ENCODE measurements at places on chromosomes 7 and 10. TPM values are rescaled to one million over a fixed set of nuclear protein-coding genes. Genes with fewer than 3 reads are reported as not detected.

DNA sequence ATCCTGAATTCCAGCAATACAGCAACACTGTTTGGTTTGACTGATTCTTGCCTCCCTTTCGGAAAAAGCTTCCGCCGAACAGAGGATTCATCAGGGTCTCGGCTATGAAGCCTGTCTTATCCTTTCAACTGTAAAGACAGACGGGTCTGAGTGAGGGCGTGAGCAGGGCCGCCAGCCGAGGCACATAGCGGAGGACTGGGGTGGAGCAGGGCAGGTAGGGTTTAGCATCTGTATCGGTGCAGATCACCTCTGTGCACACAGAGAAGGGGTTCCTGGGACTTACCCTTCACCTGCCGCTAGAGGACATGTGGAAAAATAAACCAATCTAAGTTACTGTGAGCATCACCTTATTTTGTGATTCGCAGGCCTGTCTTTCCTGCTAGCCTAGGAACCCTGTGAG is 656.9 kb upstream of the FOXK1 start:
- no peak for DNase-seq

DNA sequence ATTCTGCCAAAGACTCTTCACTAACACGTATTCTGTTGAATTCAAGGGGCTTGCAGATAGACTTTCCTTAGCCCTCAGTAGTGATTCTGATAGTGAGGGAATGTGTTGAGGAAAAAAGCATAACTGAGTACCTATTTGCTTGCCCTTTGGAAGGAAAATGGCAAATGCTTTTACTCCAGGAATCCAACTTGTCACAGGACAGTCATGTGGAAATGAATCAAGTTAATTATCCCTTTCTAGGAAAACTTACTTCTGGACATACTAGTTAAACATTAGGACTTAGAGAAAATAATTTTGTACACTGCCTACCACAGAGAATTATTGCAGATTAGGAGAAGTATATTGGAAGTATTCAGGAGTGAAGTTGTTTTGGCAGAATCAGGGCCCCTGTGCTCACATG is 148.9 kb upstream of the SLC13A1 start:
- no peak for DNase-seq

GRCh38 chr10:66958466-66958865 is 32.6 kb downstream of the LRRTM3 start:
- DNase-seq, result no peak

DNA sequence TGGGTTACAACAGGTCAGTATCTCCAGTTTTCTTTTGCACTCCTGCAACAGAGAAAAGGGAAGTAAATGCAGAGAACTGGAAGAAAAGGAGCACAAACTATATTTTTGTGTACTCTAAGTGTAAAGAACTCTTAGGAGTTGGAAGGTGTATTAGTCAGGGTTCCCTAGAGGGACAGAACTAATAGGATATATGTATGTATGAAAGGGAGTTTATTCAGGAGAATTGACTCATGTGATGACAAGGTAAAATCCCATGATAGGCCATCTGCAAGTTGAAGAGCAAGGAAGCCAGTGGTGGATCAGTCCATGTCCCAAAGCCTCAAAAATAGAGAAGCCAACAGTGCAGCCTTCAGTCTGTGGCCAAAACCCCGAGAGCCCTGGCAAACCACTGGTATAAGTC is 22.6 kb upstream of the RAB18 start:
- no peak for DNase-seq

GRCh38 chr10:78366663-78367411 is 333.2 kb downstream of the RPS24 start:
- DNase-seq, result no peak

- DNase-seq, result no peak
These were observed 56.8 kb downstream of the AUTS2 start for GRCh38 chr7:69654849-69655707.

TEX36 gene
- total RNA-seq, result not detected

DNA sequence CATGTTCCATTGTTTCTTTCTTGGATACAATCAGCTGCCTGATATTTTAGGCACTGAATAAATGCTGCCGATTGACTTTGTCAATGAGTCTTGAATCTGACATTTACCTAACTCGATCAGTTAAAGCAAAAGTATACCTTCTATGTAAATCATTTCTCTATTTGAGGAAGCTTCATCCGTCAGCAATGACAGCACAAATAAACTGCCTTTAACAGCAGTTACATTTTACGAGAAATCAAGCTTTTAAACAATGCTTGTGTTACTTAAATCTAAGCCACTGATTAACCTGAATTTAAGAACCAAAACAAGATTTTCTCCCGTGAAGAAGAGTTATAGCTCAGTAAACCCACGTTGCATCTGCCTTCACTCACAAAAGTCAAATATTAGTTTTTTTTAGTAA is 71.3 kb downstream of the CUL1 start:
- DNase-seq, result no peak

- DNase-seq, result no peak
These were observed 438.0 kb upstream of the MGMT start for GRCh38 chr10:129029051-129029450.

DNA sequence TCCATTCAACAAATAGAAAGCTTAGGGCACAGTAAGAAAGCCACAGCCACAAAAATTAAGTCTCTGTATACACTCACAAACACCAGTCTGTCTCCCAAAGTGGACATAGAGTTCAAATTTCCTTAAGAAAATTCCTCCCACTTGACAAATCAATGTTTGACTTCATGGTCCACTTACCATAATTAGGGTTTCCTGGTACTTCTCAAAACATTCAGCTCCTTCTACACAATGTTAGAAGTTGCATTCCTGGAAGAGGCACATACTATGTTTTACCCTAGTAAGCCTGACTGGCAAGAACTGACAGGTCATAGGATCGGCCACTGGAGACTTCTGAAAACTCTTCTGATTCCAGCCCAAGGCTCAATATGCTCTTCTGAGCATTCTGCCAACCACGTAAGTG is 70.5 kb downstream of the CPXM2 start:
- no peak for DNase-seq

DNA sequence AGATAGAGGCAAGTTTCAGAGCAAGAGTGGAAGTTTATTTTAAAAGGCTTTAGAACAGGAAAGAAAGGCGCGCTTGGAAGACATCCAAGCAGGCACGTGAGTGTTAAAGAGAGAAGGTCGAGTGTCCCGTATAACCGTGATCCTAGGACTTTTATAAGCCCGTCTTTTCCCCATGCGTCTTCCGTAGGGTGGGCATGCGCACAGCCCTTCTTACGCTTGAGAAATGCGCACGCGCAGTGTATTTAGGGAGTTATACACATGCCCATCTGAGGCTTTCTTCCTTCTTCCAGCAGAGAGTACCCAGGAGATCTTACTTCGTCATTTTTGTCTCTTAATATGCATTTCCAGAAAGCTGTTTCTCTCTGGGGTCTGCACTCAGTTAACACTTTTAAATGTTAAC is 52.4 kb downstream of the CALD1 start:
- no peak for DNase-seq

DNA sequence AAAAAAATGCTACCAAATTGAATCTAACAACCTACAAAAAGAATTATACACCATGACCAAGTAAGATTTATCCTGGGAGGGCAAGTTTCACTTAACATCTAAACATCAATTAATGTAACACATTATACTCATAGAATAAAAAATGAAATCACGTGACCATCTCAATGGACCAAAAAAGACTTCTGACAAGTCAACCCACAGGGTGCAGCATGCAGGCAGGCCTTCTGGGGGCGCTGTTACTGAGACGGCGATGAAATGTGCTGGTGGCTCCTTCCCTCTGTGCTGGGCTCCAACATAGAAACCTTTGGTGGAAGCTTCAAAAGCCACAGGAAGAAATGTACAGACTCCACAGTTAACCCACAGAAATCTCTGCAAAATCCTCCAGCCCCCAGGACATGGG is 103.1 kb downstream of the INHBA start:
- no peak for DNase-seq

DNA sequence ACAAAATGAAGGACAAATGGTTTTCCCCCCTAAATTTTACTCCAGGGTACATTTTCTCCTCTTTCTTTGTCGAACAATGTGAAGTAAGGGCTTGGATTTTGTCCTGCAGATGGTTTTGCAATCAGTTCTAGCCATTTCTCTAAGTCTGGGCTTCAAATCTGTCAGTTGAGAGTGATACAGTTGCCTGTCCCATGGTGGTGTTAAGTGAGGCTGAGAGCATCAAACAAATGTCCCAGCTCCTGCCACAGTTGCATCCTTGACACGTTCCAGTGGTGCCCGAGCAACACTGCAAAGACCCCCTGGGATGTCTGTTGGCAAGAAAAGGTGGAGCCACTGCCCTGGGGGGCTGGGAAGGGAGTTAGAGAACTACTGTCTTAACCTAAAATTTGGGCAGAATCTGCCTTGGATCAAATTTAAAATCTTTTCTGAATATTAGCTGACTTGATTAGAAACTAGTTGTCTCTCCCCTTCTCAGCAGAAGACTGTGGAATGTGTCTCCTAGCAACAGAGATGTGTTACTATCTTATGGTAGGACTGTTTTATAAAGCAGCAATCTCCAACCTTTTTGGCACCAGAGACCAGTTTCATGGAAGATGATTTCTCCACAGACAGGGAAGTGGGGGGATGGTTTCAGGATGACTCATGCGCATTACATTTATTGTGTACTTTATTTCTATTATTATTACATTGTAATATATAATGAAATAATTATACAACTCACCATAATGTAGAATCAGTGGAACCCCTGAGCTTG is 102.0 kb upstream of the STEAP1B start:
- no peak for DNase-seq
